ENCODE measurements at places on chromosomes 4 and X. TPM values are rescaled to one million over a fixed set of nuclear protein-coding genes. Genes with fewer than 3 reads are reported as not detected.

KLB gene
- total RNA-seq = not detected

PDCL2 gene
- total RNA-seq = not detected

HOPX gene
- 146 TPM for total RNA-seq

KIT gene
- 0.04 TPM for total RNA-seq

KLHL34 gene
- 0.36 TPM for total RNA-seq

CDKN2AIP gene
- total RNA-seq = 25.9 TPM

ARHGAP4 gene
- total RNA-seq = 112 TPM

ETDB gene
- total RNA-seq = not detected

SGCB gene
- total RNA-seq = 14.1 TPM

TREX2 gene
- 1.7 TPM for total RNA-seq

Data from activated CD8-positive, alpha-beta memory T cell treated with anti-CD3 and anti-CD28 coated beads for 36 hours (primary cell).